RWPE2 (cell line): ENCODE measurements at places on chromosomes 6 and 20.
A peak's percentile ranks its signal among the peaks of the same experiment; 100 is the strongest.

GRCh38 chr6:38378801-38379200 is 260.9 kb downstream of the BTBD9 start:
- no peaks in the 10 kb centered on the region for H3K4me1 ChIP-seq
- H3K27ac ChIP-seq, result no peak overlapping the region
- no peak overlapping the region for H3K4me3 ChIP-seq
- H3K36me3 ChIP-seq, result no peaks in the 10 kb centered on the region
- no peak for DNase-seq
- no peaks in the 10 kb centered on the region for H3K27me3 ChIP-seq

GRCh38 chr6:166511316-166511715 is 75.2 kb downstream of the RAMACL start:
- peaks cover 4% of the 10 kb centered on the region for H3K4me1 ChIP-seq
- peaks cover 31% of the 10 kb centered on the region for H3K36me3 ChIP-seq
- no peak for DNase-seq
- no peak overlapping the region for H3K4me3 ChIP-seq

- H3K27ac ChIP-seq, result no peak overlapping the region
- no peaks in the 10 kb centered on the region for H3K4me1 ChIP-seq
- H3K27me3 ChIP-seq, result no peaks in the 10 kb centered on the region
- DNase-seq, result no peak
Observed at GRCh38 chr6:48986845-48987244, 476.2 kb downstream of the MMUT start.

DNA sequence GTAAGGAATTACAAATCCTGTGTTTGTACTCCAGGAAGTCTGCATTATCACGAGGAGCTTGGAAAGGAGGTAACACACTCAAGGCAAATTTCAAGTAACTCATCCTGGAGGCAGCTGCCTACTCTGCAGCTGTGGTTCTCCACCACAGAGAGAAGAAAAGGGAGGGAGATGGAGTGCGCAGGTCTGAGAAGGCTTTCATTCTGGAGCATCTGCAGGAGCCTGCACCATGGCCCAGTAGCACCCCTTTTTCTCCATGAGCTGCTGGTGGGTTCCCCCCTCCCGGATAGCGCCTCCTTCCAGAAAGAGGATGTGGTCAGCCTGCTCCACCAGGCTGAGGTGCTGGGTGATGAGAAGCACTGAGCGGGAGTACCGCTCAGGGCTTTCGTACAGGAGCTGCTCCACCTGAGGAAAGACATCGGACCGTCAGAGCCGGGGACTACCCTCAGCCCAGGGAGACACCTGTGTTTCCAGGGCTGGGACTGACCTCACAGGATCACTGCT is 1.6 kb upstream of the PSMB8 start:
- H3K4me1 ChIP-seq, result peaks cover 4% of the 10 kb centered on the region
- H3K36me3 ChIP-seq, result peaks cover 51% of the 10 kb centered on the region
- H3K27me3 ChIP-seq, result no peaks in the 10 kb centered on the region
- no peak for DNase-seq

DNA sequence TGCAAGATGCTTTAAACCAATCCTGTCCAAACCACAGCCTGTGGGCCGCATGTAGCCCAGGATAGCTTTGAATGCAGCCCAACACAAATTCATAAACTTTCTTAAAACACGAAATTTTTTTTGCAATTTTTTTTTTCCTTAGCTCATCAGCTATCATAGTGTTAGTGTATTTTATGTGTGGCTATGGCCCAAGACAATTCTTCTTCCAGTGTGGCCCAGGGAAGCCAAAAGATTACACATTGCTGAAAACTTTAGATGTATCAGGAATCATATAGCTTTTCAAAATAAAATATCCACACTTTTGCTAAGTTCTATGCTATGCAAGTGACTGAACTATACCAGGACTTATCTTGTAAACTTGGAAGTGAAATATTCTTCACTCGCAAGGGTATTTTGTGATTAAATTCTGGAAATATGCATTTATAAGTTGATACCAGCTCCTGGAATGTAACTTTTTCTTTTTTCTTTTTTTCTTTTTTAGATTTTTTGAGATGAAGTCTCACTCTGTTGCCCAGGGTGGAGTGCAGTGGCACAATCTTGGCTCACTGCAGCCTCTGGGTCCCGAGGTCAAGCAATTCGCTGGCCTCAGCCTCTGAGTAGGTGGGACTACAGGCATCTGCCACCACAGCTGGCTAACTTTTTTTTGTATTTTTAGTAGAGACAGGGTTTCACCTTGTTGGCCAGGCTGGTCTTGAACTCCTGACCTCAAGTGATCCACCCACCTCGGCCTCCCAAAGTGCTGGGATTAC is 49.8 kb downstream of the MTHFD1L start:
- H3K4me3 ChIP-seq, result no peak overlapping the region
- H3K36me3 ChIP-seq, result peaks cover 68% of the 10 kb centered on the region
- no peak for DNase-seq
- no peak overlapping the region for H3K27ac ChIP-seq
- H3K4me1 ChIP-seq, result no peaks in the 10 kb centered on the region

GRCh38 chr20:51346686-51347485 is 195.6 kb downstream of the NFATC2 start:
- peak overlapping the region; percentile 94 for H3K27ac ChIP-seq
- H3K36me3 ChIP-seq, result no peaks in the 10 kb centered on the region
- peaks cover 29% of the 10 kb centered on the region for H3K4me1 ChIP-seq
- H3K4me3 ChIP-seq, result no peak overlapping the region
- DNase-seq, result peak; percentile 93

- H3K27me3 ChIP-seq, result no peaks in the 10 kb centered on the region
- H3K4me1 ChIP-seq, result peaks cover 45% of the 10 kb centered on the region
- no peak overlapping the region for H3K4me3 ChIP-seq
- peak overlapping the region; percentile 19 for H3K27ac ChIP-seq
- no peak for DNase-seq
Observed at GRCh38 chr6:706146-706545, 13.2 kb upstream of the EXOC2 start.

GRCh38 chr6:158737710-158738615 is 81.2 kb downstream of the EZR start:
- H3K4me1 ChIP-seq, result peaks cover 30% of the 10 kb centered on the region
- H3K27ac ChIP-seq, result peak overlapping the region; percentile 76
- no peaks in the 10 kb centered on the region for H3K36me3 ChIP-seq
- no peaks in the 10 kb centered on the region for H3K27me3 ChIP-seq

- peak; percentile 83 for DNase-seq
- H3K36me3 ChIP-seq, result peaks cover 70% of the 10 kb centered on the region
- H3K4me1 ChIP-seq, result no peaks in the 10 kb centered on the region
- H3K27me3 ChIP-seq, result no peaks in the 10 kb centered on the region
- H3K27ac ChIP-seq, result no peak overlapping the region
Observed at GRCh38 chr20:49905415-49906091, 9.8 kb downstream of the SPATA2 start.

GRCh38 chr6:106069478-106069877 is 16.7 kb upstream of the PRDM1 start:
- no peak for DNase-seq
- no peaks in the 10 kb centered on the region for H3K36me3 ChIP-seq
- H3K27me3 ChIP-seq, result no peaks in the 10 kb centered on the region
- H3K4me3 ChIP-seq, result no peak overlapping the region
- H3K4me1 ChIP-seq, result peaks cover 7% of the 10 kb centered on the region
- no peak overlapping the region for H3K27ac ChIP-seq

GRCh38 chr6:158153576-158153975 is 14.5 kb downstream of the SERAC1 start:
- H3K27me3 ChIP-seq, result no peaks in the 10 kb centered on the region
- H3K4me1 ChIP-seq, result peaks cover 21% of the 10 kb centered on the region
- no peak overlapping the region for H3K4me3 ChIP-seq
- DNase-seq, result no peak

DNA sequence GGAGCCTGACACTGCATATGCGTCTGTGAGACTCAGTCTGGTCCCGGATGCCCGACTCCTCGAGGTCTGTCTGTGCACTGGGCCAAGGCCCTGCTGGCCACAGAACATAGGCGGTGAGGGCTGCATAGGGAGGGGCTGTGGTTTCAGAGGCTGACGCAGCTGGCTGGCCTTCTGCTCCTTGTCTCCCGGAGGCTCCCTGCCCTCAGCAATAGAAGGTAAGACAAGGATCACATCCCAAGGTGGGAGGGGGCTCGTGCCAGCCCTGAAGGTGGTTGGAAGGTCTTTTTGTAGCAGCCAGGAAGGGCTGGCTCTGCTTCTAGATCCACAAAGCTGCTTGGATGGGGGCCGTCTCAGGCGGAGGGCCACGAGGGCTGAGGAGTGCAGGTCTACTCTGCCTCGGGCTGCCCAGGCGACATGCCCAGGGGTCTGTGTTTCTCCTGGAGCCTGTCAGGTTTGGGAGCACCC is 239.8 kb upstream of the SULF2 start:
- no peaks in the 10 kb centered on the region for H3K27me3 ChIP-seq
- H3K4me1 ChIP-seq, result peaks cover 13% of the 10 kb centered on the region
- H3K4me3 ChIP-seq, result peak overlapping the region; percentile 16
- DNase-seq, result peak; percentile 92
- no peaks in the 10 kb centered on the region for H3K36me3 ChIP-seq
- H3K27ac ChIP-seq, result peak overlapping the region; percentile 76

GRCh38 chr6:5025911-5026819 is 22.3 kb upstream of the RPP40 start:
- no peak for DNase-seq
- no peak overlapping the region for H3K27ac ChIP-seq
- H3K27me3 ChIP-seq, result no peaks in the 10 kb centered on the region
- no peaks in the 10 kb centered on the region for H3K4me1 ChIP-seq

- H3K36me3 ChIP-seq, result no peaks in the 10 kb centered on the region
- H3K4me1 ChIP-seq, result peaks cover 11% of the 10 kb centered on the region
- no peak overlapping the region for H3K27ac ChIP-seq
- no peaks in the 10 kb centered on the region for H3K27me3 ChIP-seq
- H3K4me3 ChIP-seq, result no peak overlapping the region
- DNase-seq, result no peak
Observed at GRCh38 chr20:49608752-49609670, 41.1 kb upstream of the PTGIS start.

- H3K27ac ChIP-seq, result peak overlapping the region; percentile 60
- no peak overlapping the region for H3K4me3 ChIP-seq
- no peak for DNase-seq
- H3K36me3 ChIP-seq, result no peaks in the 10 kb centered on the region
- H3K27me3 ChIP-seq, result no peaks in the 10 kb centered on the region
Observed at GRCh38 chr6:45784250-45784649, 231.4 kb downstream of the CLIC5 start.

DNA sequence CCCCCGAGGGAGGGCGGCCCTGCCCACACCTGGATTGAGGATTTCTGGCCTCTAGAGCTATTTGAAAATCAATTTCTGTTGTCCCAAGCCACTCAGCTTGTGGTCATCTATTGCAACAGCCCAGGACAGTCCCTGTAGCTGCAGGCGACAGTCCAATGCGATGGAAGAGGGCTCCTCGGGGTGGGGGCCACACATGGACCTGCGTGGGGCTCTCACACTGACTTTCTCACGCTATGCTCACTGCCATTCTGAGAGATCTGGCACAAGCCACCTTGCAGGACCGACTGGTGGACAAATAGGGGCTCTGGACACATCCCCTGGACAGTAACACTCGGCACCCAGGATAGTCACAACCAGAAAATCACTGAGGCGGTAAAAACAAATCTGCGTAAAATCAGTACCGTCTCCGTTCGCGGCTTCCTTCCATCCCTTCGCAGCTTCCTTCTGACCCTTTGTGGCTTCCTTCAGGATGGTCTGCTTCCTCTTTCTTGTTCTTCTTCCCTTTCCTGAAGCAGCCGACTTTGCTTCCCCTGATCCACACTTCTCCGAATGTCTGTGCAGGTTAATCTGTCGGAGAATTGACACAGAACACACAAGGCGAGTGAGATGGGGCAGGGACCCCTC is 21.8 kb downstream of the CTCFL start:
- H3K27me3 ChIP-seq, result peaks cover 16% of the 10 kb centered on the region
- no peak overlapping the region for H3K4me3 ChIP-seq
- H3K4me1 ChIP-seq, result peaks cover 7% of the 10 kb centered on the region
- DNase-seq, result no peak

- no peaks in the 10 kb centered on the region for H3K27me3 ChIP-seq
- H3K36me3 ChIP-seq, result no peaks in the 10 kb centered on the region; the same call in 1 of the 2 replicates
- H3K4me3 ChIP-seq, result no peak overlapping the region
- no peak for DNase-seq
Observed at GRCh38 chr6:149354009-149354408, 36.5 kb downstream of the TAB2 start.

GRCh38 chr6:108417027-108417426 is 122.2 kb downstream of the AFG1L start:
- H3K36me3 ChIP-seq, result no peaks in the 10 kb centered on the region
- H3K27ac ChIP-seq, result no peak overlapping the region
- no peak overlapping the region for H3K4me3 ChIP-seq
- no peak for DNase-seq
- H3K4me1 ChIP-seq, result no peaks in the 10 kb centered on the region

- no peak overlapping the region for H3K27ac ChIP-seq
- H3K27me3 ChIP-seq, result no peaks in the 10 kb centered on the region
- no peak overlapping the region for H3K4me3 ChIP-seq
- peaks cover 13% of the 10 kb centered on the region for H3K4me1 ChIP-seq
- H3K36me3 ChIP-seq, result peaks cover 81% of the 10 kb centered on the region
Observed at GRCh38 chr6:2771079-2771478, 5.9 kb downstream of the WRNIP1 start.

DNA sequence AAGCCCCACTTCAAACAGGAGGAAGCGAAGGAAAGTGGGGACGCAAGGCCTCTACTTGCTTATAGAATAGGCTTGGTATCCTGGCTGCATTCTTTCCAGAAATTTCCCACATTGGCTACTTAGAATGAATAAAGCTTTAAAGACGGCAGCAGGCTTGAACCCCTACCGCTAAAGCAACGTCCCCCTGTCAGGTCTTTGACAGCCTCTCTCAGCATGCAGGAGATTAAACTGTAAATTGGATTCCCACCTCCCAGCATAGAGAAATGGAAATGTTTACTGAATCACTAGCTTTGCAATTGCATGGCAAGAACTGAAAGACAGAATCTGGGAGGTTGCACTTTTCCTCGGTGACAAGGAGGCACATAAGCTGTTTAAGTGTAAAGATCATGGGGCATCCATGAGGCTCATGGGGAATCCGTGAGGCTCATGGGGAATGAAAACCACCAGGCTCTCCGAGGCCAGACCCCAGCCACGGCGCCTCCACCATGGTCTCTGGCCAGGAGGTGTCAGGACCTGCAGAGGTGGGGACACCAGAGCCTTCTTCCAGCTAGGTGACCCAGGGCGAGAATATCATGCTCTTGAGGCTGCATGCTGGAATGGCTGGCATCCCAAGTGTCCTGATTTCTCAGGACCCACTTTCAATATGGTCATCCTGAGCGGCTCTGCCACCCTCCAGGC is 10.3 kb downstream of the LEMD2 start:
- no peak for DNase-seq
- peaks cover 78% of the 10 kb centered on the region for H3K36me3 ChIP-seq
- no peak overlapping the region for H3K27ac ChIP-seq
- H3K27me3 ChIP-seq, result no peaks in the 10 kb centered on the region
- H3K4me3 ChIP-seq, result no peak overlapping the region

DNA sequence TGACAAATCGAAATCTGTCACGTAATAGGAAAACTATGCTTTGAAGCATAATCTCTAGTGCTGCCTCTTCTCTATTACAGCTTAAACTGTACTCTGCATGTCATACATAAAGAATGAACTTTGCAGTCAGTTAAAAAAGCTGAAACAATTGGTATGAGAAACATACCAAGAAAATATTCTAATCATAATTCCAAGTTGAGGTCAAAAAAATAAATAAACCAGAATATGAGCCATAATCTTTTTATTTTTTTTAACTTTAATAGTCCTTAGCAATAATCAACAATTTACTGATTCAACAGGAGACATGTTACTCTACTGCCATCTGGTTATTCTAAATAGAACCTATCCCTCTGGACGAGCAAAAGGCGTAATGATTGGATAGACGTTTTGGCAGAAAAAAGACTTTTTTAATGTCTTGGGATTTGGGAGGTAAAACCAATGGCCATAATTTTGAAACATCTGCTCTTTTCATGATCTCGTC is 224.4 kb upstream of the FLRT3 start:
- no peaks in the 10 kb centered on the region for H3K4me1 ChIP-seq
- no peak overlapping the region for H3K27ac ChIP-seq
- H3K27me3 ChIP-seq, result no peaks in the 10 kb centered on the region
- no peak overlapping the region for H3K4me3 ChIP-seq
- no peaks in the 10 kb centered on the region for H3K36me3 ChIP-seq
